ENCODE measurements at places on chromosomes 11 and 22. TPM values are rescaled to one million over a fixed set of nuclear protein-coding genes. Genes with fewer than 3 reads are reported as not detected.

C1QTNF5 gene
- 42.8 TPM for total RNA-seq

OR1S2 gene
- not detected for total RNA-seq

VSIG10L2 gene
- not detected for total RNA-seq

MS4A7 gene
- total RNA-seq: not detected

MMP10 gene
- total RNA-seq: 0.12 TPM

NF2 gene
- total RNA-seq: 41.2 TPM

MPZL2 gene
- total RNA-seq: not detected

PARVG gene
- not detected for total RNA-seq

GSTT2B gene
- total RNA-seq: 16.9 TPM

RIMBP3C gene
- total RNA-seq: 1.3 TPM

P2RY6 gene
- total RNA-seq: not detected

IFITM1 gene
- 328 TPM for total RNA-seq

XRRA1 gene
- 11.4 TPM for total RNA-seq

PRR33 gene
- not detected for total RNA-seq

RAG2 gene
- not detected for total RNA-seq

TSGA10IP gene
- not detected for total RNA-seq

C11orf52 gene
- total RNA-seq: 2.0 TPM

DBX1 gene
- total RNA-seq: not detected

OR51E2 gene
- not detected for total RNA-seq

MYBPC3 gene
- not detected for total RNA-seq

OR4C5 gene
- not detected for total RNA-seq

CARS1 gene
- total RNA-seq: 67.8 TPM

MYO7A gene
- 0.23 TPM for total RNA-seq

EMSY gene
- 7.1 TPM for total RNA-seq

HEPHL1 gene
- total RNA-seq: not detected

MMP27 gene
- total RNA-seq: not detected

RBX1 gene
- 56.7 TPM for total RNA-seq

JAM3 gene
- 47.7 TPM for total RNA-seq

HEPN1 gene
- not detected for total RNA-seq

THRSP gene
- not detected for total RNA-seq
